ENCODE measurements at places on chromosomes 1 and 21.

DNA sequence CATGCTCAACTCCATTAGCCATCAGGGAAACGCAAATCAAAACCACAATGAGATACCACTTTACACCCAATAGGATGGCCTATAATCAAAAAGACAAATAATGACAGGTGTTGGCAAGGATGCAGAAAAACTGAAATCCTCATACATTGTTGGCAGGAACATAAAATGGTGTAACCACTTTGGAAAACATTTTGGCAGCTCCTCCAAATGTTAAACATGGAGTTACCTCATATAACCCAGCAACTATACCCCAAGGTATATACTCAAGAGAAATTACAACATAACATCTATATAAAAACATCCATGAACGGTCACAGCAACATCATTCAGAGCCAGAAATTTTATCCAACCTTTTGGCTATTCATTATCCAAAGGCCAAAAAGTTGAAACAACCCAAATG, 11.6 kb downstream of the EIF4G3 start:
- DNase-seq, result no peak

- DNase-seq, result no peak
These were observed 15.3 kb upstream of the LRRC47 start for GRCh38 chr1:3811595-3811911.

- DNase-seq, result no peak
These were observed 75.8 kb downstream of the CTH start for GRCh38 chr1:70486676-70487458.

DNA sequence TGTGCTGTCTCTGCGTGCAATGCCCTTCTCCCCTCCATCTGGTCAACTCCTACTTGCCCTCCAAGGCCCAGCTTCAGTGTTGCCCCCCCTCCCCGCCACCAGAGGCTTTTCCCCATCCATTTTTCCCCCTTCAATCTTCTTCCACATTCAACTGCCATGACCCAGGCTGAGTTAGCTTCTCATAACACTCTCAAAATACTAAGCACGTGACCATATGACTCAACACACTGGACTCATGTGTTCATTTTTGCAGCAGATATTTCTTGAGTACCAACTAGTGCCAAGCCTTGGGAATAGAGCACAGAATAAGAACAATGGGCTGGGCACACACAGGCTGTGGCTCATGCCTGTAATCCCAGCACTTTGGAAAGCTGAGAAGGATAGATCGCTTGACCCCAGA, 132.1 kb downstream of the IGSF21 start:
- DNase-seq, result no peak

DNA sequence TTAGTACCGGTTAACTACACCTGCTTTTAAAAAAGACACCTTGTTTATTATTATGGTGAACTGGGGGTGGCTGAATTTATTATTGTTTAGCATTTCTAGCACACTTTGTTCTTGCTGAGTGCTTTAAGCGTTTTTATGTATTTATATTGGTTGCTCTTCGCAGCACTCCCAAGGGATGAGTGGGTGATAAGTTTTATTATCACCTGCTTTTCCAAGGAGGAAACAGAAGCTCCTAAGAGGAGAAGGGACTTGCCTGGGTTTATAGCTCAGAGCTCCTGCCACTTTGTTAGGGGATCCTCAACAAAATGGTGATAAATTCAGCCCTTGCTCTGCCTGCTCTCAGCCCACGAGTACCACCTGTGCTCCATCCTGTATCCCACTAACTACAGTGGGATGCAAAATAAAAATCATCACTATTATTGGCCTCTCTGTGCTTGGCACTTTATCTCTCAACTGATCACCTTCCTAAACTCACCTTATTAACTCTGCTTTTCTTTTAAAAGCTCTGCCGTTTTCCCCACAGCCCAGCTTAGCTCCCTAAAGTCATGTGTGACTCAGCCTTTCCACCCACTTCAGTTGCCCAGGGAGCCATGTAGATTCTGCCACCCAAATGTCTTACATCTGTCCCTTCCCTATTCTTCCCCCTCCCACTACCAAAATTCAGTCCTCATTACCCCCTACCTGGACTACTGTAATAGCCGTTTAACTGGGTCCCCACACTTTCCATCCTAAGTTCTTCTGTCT, 44.5 kb downstream of the BCL9 start:
- DNase-seq, result no peak

DNA sequence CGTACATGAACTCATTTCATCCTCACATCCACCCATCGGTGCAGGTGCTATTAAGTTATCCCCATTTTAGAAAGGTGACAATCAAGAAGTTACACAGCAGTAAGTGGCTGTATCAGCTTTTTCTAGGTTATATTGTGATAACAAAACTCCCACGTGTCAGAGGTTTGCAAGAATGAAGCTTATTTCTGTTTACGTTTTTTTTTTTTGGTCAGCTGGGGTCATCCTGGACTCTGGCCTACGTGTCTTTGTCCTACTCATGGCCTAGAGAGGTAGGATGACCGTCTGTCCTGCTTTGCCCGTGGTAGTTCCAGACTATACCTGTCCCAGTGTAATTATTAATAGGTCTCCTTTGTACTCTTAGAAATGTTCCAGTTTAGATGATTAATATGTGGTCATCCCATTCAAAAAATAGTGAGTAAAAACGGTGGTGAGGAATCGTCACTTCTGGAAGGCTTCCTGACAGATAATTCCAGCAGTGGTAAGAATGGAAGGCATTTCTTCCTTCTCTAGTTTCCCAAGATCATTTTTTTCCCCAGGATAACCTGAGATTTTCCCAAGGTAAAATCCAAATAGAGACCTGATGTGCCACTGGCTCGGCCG, 64.2 kb upstream of the KIF26B start:
- no peak for DNase-seq

- DNase-seq, result no peak
These were observed 30.5 kb upstream of the COA6 start for GRCh38 chr1:234342774-234343173.

DNA sequence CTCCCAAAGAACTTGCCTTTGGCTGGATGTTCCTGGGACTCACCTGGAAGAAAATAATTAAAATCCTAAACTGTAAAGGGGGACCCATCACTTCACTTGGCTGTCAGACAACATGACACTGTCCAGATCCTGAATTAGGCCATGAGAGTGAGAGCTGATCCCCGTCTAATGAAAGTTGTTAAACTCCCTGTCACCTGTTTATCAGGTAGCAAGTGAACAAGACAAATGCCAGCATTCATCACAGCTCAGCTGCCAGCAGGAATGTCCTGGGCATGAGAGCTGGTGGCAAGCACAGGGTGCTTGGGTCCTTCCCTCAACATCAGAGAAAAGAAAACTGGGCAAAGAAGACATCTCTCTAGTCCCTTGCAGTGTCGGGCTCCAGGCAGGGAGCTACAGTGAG, 23.8 kb downstream of the PMVK start:
- no peak for DNase-seq

GRCh38 chr1:197422993-197423392, 154.9 kb downstream of the CRB1 start:
- no peak for DNase-seq

DNA sequence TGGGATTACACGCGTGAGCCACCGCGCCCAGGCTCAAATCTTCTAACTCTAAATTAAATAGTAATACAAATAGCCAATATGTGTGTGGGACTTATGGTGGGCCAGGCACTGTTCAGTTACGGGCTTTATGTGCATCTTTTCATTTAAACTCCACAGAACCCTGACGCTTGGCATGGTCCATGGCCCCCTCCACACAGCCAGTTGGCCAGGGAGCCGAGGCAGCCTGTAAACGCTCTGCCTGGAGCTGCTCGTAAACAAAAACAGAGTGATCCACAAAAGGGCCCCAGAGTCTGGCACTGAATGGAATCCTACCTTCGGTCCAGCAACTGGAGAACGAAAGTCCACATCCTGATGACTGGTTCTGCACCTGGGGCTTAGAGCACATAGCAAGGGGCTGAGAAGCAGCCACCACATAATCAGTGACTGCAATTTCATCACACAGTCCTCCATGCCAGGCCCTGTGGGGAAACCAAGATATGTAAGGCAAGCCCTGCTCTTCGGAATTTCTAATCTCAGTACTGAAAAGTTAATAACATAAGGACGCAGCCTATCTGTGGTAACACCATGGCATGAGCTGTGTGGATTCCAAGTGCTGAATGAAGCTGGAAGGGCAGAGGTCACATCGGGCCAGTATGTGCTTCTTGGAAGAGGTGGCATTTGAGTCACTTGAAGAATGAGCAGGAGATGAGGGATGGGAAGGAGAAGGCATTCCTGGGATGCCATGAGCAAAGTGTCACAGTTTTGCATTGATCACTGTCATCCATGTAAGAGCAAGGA, 13.5 kb upstream of the ADAMTSL4 start:
- DNase-seq, result no peak

DNA sequence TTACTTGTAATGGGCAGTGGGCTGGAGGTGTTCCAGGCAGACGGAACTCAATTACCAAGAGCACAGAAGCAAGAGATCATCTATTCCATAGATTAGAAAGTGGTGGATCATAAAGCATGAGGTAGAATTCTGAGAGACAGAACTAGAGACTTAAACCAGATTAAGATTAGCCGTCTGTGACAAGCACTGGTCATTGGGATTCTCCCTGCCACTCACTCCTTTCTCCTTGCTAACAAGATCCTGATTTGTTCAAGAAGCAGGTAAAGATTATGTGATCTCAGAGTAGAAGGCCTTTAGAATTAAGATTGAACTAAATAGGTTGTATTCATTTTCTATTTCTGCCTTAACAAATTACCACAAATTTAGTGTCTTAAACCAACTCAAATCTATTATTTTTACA, 1.5 kb upstream of the HSPA13 start:
- DNase-seq, result no peak

DNA sequence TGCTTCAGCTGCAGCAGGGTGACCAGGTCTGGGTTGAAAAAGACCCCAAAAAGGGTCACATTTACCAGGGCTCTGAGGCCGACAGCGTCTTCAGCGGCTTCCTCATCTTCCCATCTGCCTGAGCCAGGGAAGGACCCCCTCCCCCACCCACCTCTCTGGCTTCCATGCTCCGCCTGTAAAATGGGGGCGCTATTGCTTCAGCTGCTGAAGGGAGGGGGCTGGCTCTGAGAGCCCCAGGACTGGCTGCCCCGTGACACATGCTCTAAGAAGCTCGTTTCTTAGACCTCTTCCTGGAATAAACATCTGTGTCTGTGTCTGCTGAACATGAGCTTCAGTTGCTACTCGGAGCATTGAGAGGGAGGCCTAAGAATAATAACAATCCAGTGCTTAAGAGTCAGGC, 2.9 kb downstream of the C1QA start:
- DNase-seq, result no peak

GRCh38 chr1:107048241-107048640, 8.2 kb upstream of the PRMT6 start:
- no peak for DNase-seq

DNA sequence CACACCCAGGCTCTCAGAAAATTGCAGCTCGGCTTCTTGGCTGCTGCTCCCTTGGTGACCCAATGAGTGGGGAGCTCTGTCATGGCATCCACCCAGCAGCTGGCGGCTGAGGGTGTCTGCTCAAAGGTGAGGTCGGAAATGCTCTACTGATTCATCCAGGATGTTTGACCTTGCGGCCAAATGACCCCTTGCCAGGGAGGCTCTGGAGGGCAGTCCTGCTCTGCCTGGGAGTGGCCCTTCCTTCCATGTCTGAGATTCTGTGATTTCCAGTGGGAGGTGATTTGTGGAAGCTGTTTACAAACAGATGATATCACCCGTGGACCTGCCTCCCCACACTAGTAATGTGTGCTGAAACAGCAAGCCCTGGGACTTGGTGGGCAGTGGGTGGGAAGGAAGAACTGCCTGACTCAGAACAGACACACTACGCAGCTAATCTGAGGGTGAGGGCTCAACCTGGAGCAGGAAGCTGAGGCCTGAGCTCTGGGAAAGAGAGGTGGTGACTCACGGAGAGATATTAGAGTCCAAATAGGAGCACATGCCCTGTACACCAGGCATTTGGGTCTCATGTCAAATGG, 3.0 kb downstream of the CRCT1 start:
- no peak for DNase-seq

- no peak for DNase-seq
These were observed 19.7 kb downstream of the USP48 start for GRCh38 chr1:21763236-21763635.

GRCh38 chr21:25115021-25115420, 492.3 kb downstream of the MRPL39 start:
- no peak for DNase-seq

GRCh38 chr1:185044387-185044786, 971 bp upstream of the RNF2 start:
- DNase-seq, result no peak

DNA sequence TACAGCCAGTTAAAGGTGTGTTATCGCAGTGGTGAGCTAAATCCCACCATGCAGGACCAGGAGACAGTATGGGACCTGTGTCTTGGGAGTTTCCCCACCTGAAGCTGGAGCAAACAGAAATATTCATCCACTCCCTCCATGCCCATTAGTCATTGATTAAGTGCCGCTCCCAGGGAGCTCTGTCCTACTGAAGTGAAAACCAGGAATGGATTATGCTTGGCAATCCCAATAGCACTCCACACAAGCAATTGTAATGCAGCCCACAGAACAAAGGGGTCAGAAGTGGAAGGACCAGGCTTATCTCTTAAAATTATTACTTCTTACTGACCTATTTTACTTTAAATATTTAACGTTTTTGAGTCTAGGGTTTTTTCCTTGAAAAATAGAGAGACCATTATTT, 1005.4 kb downstream of the ADGRL2 start:
- no peak for DNase-seq

- DNase-seq, result no peak
These were observed 10.3 kb downstream of the LAPTM5 start for GRCh38 chr1:30747033-30748008.

- DNase-seq, result no peak
These were observed 3.7 kb downstream of the KCNA2 start for GRCh38 chr1:110602466-110602865.

DNA sequence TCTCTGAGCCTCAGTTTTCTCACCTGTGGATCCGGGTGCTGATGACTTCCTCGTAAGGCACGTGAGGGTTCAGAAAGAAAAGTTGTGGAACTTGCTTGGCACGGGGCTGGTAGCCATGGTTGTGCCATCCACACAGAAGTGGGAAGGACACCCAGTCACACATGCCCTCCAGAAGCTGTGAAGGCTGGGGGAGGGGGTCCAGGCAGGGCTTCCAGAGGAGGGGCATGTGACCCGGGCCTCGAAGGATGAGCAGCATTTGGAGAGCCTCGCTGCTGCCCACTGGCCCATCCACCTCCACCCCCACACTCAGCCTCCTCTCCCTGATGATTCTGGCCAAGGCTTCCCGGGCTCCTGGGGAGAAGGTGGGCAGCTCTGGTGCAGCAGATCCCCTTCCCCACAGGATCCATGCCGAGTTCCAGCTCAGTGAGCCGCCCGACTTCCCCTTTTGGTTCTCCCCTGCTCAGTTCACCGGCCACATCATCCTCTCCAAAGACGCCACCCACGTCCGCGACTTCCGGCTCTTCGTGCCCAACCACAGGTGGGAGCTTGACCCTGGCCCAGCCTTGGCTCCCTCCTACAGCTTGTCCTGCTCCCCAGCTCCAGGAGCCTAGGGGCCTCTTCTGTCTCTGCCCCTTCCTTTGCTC, 9.4 kb downstream of the SELENON start:
- DNase-seq, result no peak

GRCh38 chr1:232486454-232487207, 143.3 kb downstream of the SIPA1L2 start:
- DNase-seq, result no peak

Measured in activated CD4-positive, alpha-beta T cell treated with anti-CD3 and anti-CD28 coated beads for 24 hours (primary cell).